CD4-positive, alpha-beta memory T cell (primary cell): ENCODE measurements at places on chromosomes 2 and 18. TPM values are rescaled to one million over a fixed set of nuclear protein-coding genes. Genes with fewer than 3 reads are reported as not detected.

GRCh38 chr2:10830203-10830602 is 17.6 kb upstream of the PDIA6 start:
- no peak for DNase-seq

DNA sequence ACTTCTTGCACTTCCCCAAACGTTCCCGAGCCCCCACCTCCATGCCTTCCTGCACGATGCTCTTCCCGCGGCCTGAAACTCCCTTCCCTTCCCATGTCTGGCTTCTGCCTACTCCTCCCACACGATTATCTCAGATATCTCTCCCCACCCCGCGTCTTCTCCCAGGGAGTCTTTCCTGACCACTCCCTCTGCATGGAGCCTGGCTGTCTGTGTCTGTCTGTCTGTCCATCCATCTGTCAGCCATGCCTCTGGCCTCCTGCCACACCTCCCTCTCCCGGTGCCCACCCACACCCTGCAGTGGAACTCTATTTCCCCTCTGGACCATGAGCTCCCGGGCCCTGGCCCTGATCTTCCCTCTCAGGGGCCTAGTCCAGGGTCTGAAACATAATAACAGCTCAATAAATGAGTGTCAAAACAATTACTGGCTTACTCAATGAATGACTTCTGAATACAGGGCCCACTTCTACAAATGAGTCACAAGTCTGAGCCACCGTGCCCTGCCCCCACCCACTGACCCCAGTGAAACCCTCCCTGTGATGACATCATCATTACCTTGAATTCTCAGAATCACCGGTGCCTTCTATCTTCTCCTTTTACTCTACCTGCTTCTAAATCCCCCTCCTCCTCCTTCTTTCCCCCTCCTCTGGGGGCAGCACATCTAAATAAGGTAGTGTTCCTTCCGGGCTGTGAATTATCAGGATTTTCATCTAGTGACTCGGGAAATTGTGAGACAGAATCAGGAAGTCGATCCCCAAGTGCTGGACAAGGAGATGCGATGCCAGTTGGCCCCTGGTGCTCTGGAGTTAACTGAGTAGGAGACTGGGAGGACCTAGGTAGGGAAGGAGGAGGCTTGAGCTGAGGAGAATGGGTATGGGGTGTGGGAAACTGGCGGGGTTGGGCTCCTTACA is 46.1 kb upstream of the PLB1 start:
- DNase-seq = no peak

DNA sequence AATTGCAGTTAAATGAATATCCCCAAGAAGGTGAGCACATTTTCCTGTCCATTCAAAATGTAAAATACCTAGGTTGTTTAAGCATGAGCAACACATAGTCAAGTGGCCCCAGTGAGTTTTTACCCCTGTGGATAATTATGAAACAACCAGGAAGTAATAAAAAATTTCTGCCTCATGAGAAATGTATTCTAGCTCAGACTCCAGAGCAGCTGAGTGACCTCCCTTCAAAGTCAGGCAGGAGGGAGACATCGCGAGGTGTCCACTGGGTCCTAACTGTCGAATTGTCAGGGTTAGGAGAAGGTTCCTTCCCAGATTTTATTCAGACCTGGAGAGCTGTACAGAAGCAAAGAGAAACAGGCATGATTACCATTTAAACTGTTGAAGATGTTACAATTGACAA is 416.6 kb upstream of the SMIM21 start:
- no peak for DNase-seq

DNA sequence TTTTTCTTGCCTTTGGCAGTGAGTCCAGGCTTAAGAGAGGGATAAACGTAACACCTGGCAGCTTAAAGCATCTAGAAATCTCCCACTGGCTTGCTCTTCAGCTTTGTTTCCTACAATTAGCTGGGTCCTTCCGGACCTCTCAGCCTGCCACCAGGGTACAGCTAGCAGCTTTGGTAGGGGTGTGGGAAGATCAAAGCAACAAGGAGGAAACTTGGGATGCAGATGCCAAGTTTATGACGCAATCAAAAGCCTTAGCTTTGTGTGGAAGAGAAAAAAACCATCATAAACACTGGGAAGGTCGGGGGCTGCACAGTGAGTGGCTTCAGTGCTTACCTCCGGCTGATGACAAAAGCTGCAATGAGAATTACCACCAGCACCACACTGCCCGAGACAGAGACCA is 116.9 kb downstream of the EPHA4 start:
- DNase-seq = no peak

DNA sequence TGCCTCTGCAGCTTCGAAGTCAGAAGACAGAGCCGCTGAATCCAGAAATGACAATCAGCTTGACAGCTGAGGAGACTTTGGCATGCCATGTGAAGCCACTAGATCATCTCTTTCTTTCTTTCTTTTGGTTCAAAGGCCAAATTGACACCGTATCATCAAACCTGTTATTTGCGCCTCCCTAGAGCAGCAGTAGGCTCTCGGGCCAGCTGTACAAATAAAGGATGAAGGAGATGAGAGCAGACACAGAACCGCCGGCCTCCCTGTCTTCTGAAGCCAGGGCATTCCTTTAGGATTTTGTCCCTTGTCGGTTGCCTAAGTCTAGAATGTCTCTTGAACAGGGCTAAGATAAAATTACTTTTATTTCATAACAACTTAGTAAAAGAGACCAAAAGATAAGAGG is 36.8 kb downstream of the COL4A4 start:
- no peak for DNase-seq

GRCh38 chr2:216659276-216659675 is 26.1 kb downstream of the IGFBP2 start:
- no peak for DNase-seq

GRCh38 chr2:18117592-18117991 is 239.1 kb downstream of the KCNS3 start:
- no peak for DNase-seq

GRCh38 chr2:79966882-79967281 is 337.7 kb downstream of the LRRTM1 start:
- DNase-seq = no peak

DNA sequence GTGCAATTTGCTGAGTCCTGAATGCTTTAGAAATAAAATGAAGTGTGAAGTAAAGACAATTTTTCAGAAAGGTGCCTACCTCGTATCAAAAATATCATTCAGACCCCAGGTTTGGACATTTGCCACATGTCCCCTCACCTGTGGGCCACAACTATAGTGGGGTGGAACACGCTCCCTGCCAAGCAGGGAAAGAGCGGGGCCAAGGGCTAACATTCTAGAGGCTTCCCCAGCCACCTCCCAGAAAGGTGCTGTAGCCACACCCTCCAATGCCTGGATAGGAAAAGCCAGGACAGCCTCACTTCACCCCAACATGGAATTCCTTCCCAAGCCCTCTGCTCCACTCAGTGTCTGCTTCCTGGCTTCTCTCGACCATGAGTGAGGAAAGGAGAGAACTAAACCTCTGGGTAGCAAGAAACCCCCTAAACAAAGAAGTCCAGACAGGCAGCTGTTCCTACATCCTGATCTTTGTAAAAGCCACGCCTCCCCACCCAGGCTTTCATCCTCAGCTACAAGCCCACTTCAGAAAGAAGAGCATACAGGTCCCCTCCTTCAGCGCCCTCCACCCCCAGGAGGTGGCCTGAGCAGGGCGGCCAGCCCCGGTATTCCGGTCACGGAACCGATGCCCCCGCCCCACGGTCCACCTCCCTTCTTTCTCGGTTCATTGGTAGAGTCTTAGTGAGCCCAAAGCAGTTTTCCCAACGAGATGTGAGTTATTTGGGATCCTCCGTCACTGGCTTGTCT is 2.1 kb downstream of the COL6A3 start:
- DNase-seq = no peak

- no peak for DNase-seq
Observed at GRCh38 chr2:97663626-97663961, 250 bp downstream of the ACTR1B start.

- no peak for DNase-seq
Observed at GRCh38 chr2:206736935-206737334, 18.7 kb upstream of the DYTN start.

- DNase-seq = no peak
Observed at GRCh38 chr18:63105636-63106316, 213.8 kb downstream of the BCL2 start.

DNA sequence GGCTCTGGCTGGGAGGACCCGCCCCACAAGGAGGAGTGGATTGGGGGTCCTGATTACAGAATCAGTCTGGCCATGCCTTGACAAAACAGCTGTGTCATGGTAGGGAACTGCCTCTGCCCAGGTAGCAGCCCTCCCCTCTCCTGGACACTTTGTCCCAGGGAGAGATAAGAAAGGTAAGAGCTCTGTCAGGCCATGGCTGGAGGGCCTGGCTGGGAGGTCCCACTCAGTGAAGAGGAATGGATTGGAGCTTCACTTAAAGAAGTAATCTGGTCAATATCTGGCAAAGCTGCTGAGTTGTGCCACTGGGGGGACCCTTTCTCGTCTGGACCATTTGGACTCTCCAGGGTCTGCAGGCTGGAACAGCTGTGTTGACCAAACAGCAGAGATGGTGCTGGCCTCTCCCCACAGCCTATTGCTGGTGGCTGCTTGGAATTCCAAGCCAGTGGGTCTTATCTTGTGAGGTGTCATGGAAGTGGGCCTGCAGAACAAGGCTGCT is 75.4 kb downstream of the EPC2 start:
- no peak for DNase-seq

DNA sequence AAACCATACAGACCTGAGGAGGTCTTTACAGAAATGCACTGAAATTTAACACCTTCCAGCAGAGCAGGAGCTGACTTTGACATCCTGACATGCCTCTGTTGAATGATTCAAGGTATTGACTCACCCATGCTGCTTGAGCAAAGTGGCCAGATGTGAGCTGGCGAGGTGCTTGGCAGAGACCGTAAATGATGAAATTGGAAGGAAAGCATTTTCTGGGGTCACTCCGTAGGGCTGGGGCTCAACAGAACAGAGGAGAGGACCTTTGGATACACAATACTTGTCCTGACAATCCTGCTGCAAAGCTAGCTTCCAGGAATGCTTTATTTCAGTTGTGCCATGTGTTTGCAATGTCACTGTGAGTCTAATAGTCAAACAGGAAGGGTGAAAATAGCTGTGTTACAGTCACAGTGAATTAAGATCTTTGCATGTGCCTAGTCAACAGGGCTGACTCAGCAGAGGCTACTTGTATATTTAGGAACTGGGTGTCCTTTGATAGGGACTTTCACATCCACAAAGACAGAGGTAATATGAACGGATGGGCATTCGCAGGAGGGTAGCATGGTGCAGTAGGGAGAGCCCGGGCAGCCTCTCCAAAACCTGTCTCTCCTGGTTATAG is 31.6 kb upstream of the NCK2 start:
- DNase-seq = no peak

- no peak for DNase-seq
Observed at GRCh38 chr18:53796040-53796729, 428.3 kb downstream of the MBD2 start.

- peak; percentile 84 for DNase-seq
Observed at GRCh38 chr18:38940863-38941531, 1375.4 kb upstream of the CELF4 start.

GRCh38 chr2:170255137-170255536 is 77.2 kb downstream of the MYO3B start:
- DNase-seq = no peak

The ATP8B1 gene
- 0.24 TPM for polyA plus RNA-seq

The NAT8 gene
- polyA plus RNA-seq = not detected

The WNT10A gene
- 8.1 TPM for polyA plus RNA-seq

The LRRTM1 gene
- polyA plus RNA-seq = not detected

The POTEI gene
- polyA plus RNA-seq = not detected

The KANSL1L gene
- 0.26 TPM for polyA plus RNA-seq

The MYO5B gene
- not detected for polyA plus RNA-seq

The C2orf78 gene
- not detected for polyA plus RNA-seq

The SNED1 gene
- 1.6 TPM for polyA plus RNA-seq

The OTOS gene
- not detected for polyA plus RNA-seq
